ENCODE measurements at places on chromosomes 1 and 21.

- no peak for DNase-seq
Observed at GRCh38 chr1:79044974-79045650, 38.6 kb upstream of the ADGRL4 start.

- no peak for DNase-seq
Observed at GRCh38 chr1:101653482-101653946, 343.2 kb downstream of the OLFM3 start.

- no peak for DNase-seq
Observed at GRCh38 chr1:221810406-221810805, 68.5 kb upstream of the DUSP10 start.

GRCh38 chr1:54047384-54048305 is 5.4 kb downstream of the TMEM59 start:
- DNase-seq: no peak

GRCh38 chr21:45595574-45596295 is 47.8 kb upstream of the PCBP3 start:
- no peak for DNase-seq

All from CMK (cell line).